HuH-7 (cell line): ENCODE measurements at places on chromosomes 6 and 20.

- DNase-seq: no peak
Measured at GRCh38 chr20:1283522-1284510, 17.7 kb downstream of the SNPH start.

GRCh38 chr20:62025832-62026563 is 39.7 kb downstream of the TAF4 start:
- no peak for DNase-seq

DNA sequence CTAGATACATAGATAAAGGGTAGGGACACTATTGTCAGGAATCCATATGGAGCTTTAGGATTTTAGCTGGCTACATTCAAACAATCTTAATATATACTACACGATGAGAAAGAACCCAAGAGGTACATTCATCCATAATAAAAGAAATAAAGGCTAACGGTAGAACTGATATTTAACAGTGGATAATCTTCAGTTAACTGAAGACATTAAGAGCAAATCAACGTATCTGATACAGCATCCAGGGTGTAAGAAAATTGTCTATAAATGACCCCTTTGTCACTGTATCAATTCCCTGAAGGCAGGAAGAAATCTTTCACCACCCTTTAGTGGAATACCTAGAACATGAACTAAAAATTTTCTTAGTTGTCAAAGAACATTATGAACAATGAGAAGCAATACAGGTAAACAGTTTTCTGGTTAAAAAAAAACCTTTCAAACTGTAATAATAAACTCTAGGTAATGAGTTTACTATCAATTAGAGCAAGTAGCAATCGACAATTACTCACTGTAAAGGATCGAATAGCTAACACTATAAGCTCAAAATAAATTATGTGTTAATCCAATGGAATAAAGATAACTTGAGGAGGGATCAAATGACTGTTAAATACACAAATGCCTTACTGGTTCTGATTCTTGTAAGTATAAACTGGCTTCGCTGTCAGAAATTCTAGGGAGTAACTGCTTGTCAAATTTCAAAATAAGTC is 11.8 kb downstream of the ROMO1 start:
- DNase-seq: no peak

DNA sequence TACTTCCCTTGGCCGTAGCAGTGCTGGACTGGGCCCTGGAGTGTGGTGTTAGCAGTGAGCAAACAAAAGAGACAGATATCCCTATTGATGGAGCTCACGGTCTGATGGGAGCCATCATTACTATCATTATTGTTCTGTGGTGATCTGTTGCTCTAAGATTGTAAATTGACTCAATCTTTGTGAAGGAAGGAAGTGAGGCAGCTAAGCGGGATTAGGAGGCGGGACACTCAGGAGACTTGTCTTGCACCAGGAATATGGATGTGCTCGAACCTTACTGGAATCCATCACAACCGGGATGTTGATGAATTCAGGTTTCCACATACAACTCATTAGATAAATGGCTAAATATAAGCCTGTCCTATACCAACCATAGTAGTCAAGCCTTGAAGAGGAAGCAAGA is 25.5 kb upstream of the FAM50B start:
- DNase-seq: no peak

DNA sequence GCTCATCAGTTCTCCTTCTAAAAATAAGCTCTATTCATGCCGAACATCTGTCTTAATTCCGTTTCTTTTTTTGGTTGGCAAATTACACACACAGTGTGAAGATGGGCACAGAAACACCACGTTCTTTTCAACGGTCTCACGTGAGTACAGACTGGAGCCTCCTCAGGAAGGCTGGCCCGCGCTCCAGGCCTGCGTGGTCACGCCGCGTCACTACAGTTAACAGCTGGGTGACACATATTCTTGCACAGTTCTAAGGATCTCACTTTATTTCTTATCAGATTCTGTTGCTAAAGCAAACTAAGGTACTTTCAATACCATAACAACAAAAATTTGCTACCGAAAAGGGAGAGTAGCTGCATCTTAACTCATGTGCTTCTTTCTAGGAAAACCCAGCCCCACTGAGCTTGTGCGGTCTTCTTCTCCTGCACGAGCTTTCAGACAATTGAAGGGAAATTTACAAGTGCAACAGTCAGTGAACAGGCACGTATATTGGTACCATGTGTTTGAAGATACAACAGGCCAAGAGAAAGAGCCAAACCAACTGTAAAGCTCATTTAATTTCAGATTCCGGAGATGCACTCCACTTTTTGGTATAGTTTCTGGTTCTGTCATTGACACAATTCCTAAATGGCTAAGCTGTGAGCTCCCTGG is 55.6 kb upstream of the MPC1 start:
- DNase-seq: no peak

GRCh38 chr6:28927846-28928245 is 4.1 kb upstream of the TRIM27 start:
- no peak for DNase-seq

DNA sequence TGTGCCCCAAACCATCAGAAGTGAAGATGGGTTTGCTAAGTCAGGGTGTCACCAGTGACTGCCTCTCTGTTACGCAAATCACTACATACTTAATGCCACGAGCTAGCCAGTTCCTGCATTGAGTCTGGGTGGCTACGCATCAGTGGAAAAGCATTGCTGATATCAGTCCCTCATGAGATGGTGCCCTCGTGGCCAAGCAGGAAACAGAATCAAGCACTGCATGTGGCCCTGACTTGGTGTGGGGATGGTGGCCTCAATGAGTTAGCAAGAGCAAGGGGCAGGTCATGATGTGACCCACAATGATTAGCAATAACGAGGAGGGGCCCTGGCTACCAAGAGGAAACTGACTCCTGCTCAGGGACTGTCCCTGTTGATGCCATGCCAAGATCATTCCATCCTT is 51.6 kb upstream of the FNDC1 start:
- no peak for DNase-seq

GRCh38 chr20:1951436-1952115 is 42.3 kb downstream of the PDYN start:
- DNase-seq: no peak

DNA sequence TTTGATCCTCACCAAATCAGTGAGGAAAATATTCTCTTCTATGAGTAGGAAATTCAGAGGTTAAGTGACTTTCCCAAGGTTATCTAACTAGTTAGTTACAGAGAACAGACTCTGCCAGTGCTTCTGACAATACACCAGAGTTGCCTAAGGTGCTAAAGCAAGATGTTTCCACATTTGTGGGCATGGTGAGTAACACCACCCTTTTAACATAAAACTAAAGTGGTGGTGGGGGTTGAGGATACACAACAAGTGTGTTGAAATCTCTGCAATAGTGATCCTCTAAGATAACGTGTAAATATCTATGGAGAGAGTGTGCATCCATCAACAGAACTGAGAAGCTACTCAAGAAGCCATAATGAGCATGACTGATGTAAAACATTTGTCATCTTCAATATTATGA is 11.7 kb downstream of the VNN2 start:
- no peak for DNase-seq

DNA sequence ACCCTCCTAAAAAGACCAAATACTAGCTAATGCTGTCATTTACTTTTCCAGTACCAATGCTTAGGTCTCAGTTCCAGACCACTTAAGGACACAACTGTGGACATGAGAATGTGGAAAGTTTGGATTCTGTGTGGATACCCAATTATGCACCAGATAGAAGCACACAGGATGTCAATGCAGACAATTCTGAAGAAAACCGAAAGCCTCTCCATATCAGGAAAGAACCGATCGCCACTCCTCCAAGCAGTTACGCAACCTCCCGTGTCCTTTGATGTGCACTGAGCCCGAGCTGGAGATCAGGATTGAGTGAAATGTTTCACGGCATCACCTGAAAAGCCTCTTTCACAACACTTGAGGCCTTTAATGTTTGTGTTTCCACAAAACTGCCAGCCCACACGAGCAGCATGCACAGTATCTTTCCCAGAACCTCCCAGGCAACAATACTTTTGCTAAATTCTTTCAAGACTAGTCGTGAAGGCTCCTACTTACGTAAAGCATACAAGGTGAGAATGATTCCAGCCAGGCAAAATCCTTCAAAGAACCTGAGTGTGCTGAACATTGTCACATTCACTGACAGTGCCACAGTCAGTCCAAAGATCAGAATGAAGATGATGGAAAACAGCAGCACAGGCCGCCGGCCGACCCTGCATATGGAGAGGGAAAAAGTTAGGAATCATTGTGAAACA is 47.0 kb downstream of the SLC22A23 start:
- peak; percentile 40 for DNase-seq

- DNase-seq: no peak
Measured at GRCh38 chr6:106098383-106099234, 12.5 kb downstream of the PRDM1 start.

DNA sequence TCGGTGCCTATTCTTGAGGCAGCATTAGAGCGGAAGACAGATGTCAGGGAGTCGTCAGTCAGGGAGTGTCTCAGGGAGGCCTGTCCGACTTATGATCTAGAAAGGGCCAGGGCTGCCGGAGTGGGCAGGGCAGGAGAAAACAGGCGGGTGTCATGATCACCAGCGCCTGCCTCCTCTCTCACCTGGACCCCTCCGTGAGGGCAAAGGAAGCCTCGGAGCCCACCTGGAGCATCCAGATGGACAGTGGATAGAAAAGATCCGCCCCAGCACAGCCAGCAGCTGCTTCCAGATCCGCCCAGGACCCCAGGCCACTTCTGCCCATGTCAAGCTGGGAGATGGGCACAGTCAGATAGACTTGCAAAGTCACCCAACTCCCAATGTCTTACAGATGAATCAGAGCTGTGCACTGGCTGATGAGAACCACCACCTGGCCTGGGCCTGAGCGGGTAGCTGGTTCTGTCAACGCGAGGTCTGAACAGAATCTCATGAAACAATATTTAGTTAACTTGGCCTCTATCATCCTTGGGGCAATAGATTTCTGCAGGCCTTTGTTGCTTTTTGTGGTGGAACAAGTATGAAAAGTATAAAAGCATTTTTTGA is 22.2 kb downstream of the PSMG4 start:
- DNase-seq: no peak

- DNase-seq: no peak
Measured at GRCh38 chr20:59794555-59794954, 138.9 kb downstream of the SYCP2 start.

DNA sequence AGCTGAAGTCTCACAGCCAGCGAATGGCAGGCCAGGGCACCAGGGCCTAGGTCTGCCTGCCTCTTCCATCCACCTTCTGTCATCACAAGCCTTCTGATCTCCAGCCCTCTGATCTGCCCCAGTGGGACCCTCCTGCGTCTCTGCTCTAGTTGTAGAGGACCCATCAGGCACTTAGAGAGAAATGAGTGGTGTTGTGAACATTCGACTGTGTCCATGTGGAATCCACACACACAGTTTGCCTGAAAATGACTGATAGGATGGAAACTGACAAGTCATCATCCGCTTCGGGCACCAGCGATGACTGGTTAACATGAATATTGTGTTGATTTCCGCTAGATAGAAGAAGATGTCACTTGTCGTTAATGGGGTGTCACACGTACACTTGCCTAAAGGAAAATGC is 221.0 kb downstream of the PTPRT start:
- DNase-seq: no peak

DNA sequence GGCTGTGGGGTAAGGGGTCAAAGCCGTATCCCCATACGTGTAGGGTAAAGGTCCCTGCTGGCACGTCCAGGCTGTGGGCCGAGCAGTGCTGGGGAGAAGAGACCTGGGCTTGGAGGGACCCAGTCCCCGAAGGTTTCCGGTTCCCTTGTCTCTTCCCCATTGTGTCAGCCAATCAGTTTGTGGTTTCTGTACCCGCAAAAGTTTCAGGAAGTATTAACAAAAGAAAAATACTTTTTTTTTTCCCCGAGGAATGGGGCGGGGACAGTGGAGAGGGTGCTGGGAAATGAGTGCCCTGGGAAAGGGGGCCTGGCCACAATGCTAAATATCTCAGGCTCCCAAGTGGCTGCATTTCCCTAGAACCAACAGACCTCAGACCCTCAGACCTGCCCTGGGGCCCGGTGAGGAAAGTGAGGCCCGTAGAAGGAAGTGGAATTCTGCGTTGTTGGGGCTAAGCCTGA is 15.2 kb upstream of the AMD1 start:
- DNase-seq: no peak

DNA sequence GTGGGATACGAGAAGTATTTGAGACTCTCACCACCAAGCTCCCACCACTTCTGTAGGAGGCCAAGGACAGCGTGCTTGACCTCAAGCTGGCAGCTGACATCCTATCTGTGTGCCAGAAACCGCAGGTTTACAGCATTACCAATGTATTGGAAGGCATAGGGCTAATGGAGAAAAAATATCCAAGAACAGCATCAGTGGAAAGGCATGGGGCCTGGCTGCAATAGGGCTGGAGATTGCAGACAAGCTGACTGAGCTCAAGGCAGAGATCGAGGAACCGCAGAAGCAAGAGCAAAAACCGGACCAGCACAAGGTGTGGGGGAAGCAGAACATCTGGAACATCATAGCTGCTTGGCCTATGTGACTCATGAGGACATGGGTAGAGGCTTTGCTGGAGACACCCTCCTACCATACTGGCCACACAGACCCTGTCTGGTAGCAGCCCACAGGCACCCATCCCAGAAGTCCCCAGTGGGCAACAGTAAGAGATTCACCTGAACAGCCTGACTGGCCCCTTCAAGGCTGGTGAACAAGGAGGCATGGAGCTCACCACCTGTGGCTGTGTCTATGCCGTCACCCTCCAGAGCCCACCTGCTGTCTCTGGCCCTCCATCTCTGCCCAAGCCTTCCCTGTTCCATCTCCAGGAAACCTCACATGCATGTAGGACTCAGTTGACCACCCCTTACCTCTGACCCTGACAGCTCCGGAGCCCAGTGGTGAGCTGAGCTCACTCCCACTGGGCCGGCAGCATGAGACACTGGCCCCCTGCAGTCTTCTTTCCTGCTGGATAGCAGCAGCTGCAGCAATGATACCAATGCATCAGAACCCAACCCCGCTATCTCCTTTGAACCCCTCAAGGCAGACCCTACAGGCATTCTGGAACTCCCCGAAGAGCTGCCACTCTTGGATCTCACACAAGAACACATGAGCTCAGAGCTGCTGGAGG is 171.1 kb downstream of the KIF6 start:
- no peak for DNase-seq

DNA sequence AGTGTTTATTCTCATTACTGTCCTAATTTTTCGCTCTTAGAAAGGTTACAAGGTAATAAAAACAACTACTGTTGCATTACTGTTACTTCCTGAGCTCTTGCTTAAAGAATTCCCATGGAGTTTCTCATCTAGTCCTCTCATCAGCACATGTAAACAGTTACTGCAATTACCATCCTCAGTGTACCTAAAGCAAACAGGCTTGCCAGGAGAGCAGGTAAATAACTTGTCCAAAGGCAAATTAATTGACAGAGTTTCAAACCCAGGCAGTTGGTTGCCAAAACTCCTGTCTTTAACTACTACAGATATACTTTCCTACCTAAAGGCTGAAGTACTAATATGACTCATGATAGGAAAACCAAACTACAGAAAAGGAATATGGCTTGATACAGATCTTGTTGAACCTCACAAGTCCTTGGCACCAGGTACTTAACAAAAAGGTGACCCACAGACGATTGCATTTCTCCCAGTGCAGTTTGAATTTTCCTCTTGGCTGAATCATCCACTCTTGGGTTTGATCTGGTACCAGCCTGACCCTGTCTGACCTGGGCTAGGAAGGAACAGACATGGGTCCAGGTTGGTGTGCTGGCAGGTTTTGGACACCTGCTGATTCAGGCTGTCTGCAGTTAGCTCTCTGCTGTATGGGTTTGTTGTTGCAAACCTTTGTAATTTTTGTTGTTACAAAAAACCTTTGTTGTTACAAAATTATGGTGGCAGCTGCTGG is 153.0 kb downstream of the CFAP61 start:
- DNase-seq: no peak
